ENCODE measurements at places on chromosomes 7 and 10. TPM values are rescaled to one million over a fixed set of nuclear protein-coding genes. Genes with fewer than 3 reads are reported as not detected.

Gene HMX2
- not detected for total RNA-seq

Gene TRIM24
- 4.7 TPM for total RNA-seq

Gene AMZ1
- total RNA-seq: 0.25 TPM

Gene TLX1
- not detected for total RNA-seq

Gene NUP42
- 27.6 TPM for total RNA-seq

Gene ZNF804B
- not detected for total RNA-seq

Gene AKR1D1
- total RNA-seq: not detected

Gene FAM237B
- not detected for total RNA-seq

Gene SAP25
- not detected for total RNA-seq

Gene XRCC2
- 1.1 TPM for total RNA-seq

Gene CPXM2
- 64.0 TPM for total RNA-seq

Gene SCART1
- total RNA-seq: 1.6 TPM

Gene CCZ1B
- total RNA-seq: 45.6 TPM

Gene OPALIN
- not detected for total RNA-seq

Gene AKR1C2
- 376 TPM for total RNA-seq

Gene FGFBP3
- 1.2 TPM for total RNA-seq

Gene CYP3A7
- total RNA-seq: 0.74 TPM

Gene ACHE
- 0.16 TPM for total RNA-seq

Gene NPC1L1
- not detected for total RNA-seq

Gene AGK
- 28.7 TPM for total RNA-seq

Gene TRIM50
- total RNA-seq: not detected

Gene CTAGE4
- total RNA-seq: 2.9 TPM

Gene LRIT1
- not detected for total RNA-seq

Gene AS3MT
- total RNA-seq: 7.0 TPM

All from fibroblast of the aortic adventitia (primary cell).